ENCODE measurements at places on chromosomes 2 and 18. TPM values are rescaled to one million over a fixed set of nuclear protein-coding genes. Genes with fewer than 3 reads are reported as not detected.

DNA sequence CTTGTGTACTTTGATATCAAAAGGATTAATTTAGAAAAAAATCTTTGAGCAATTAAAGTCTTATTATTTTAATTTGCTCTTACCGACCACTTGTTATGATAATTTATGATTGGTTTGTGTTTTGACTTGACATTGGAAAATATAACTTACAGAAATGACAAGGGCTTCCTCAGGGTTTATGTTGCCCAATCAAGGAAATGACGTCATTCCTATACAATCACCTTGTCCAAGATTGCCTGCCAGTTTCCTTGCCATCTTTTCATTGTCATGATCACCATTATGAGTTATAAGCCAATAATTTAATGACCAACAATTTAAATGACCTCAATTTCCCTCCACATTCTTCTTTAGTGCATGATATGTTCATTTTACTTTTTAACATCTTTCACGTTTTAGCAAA, 351.8 kb upstream of the TMEFF2 start:
- DNase-seq, result no peak

- no peak for DNase-seq
These were observed 11.6 kb upstream of the OLA1 start for GRCh38 chr2:174259981-174260380.

DNA sequence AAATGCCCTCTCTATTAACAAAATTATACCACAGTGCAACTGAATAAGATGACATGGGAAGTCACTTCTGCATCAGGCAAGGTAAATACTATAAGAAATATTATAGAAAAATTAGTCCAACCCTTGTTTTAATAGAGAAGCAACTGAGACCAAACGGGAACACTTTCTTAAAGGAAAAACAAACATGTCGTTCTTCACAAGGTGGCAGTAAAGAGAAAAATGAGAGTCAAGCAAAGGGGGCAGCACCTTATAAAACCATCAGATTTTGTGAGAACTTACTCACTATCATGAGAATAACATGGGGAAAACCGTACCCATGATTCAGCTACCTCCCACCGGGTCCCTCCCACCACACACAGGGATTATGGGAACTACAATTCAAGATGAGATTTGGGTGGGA, 481.7 kb upstream of the CRIM1 start:
- DNase-seq, result no peak

- DNase-seq, result no peak
These were observed 564 bp upstream of the TTR start for GRCh38 chr18:31591113-31591512.

DNA sequence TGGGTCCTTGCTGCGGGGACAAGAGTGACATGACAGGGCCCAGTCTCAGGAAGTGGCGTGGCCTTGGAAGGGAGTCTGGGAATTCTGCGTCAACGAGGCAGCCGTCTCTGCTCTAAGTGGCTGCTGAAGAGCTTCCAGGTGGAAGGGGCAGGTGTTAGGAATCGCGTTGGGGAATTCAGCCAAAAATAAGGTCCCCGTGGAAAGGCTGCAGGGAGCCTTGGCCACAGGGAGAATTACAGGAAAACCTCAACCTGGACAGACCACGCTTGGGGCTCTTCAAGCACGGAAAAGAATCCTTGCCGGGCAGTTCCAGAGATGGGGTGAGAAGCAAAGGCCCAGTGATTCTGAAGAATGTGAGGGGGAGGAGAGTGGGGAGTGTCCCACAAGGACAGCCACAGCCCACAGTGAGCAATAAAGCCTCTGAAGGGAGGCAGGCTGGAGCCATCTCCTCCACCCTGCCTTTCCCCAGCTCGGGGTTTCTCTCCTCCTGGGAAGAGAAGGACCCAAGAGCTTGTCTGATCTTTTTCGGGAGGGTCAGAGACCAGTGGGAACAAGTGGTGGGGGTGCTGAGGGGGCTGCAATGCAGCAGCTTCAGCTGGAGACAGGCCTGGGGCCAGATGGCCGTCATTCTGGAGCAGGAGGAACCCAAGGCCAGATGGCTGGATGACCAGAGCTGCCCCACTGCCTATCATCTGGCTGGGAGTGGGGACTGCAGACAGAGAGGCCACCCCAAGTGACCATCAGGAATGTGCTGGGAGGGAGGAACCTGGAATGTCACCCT, 106.4 kb upstream of the SMAD2 start:
- no peak for DNase-seq

DNA sequence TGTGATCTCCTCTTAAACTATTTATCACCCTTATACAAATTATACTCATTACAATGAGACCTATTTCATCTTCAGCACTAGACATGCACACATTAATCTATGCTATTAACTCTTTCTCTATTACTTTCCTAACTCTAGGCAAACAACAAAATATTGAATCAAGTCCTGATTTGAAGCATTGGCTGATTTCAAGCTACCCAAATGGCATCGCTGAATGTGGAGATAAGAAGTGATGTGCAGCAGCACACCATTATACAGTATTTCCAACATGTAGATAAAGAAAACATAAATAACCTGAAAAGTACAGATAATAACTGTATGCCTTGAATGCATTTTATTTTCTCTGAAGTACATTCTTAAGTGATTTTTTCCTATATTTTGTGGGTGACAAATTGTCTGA, 268.6 kb upstream of the GULP1 start:
- DNase-seq, result no peak

GRCh38 chr2:130352237-130352636, 3.6 kb upstream of the PTPN18 start:
- DNase-seq, result no peak

DNA sequence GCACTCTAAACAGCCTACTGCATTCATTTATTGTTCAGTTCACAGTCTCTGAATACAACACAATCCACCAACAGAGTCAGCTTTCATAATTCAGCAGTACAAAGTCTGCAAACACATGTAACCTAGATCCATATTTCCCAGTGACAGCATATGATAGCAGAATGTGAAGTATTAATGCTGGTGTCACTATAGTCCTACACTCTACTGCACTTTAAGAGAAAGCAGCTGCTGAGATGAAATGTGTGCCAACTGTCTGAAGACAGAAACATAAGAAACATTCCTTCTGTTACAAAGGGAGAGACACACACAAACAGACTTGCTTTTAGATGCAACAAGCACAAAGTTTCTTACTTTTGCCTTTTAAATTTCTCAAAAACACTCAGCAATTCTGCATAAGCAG, 441.8 kb downstream of the ZEB2 start:
- no peak for DNase-seq

- DNase-seq, result no peak
These were observed 26.6 kb upstream of the SLC14A2 start for GRCh38 chr18:45588376-45589355.

GRCh38 chr2:84495539-84496146, 20.7 kb upstream of the DNAH6 start:
- peak; percentile 50 for DNase-seq

GRCh38 chr2:121294881-121295840, 10.2 kb upstream of the TFCP2L1 start:
- DNase-seq, result no peak

DNA sequence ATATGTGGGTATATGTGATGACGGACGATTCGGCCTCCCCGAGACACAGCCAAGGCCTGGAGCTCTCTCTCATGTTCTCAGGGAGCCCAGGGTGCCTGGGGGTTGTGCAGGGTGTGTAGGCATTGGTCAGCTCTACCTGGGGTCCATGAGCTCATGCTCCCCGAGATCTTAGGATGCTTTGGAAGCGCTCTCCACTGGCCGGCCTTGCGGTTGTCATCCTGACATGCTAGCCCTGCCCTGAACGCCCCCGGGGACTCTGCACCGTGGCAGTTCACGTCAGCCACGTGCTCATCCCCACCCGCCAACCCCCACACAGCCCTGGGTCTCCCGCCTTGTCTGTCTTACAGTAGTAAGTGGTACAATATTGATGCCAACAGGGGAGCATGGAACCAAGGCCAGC, 67.8 kb downstream of the RTP5 start:
- DNase-seq, result no peak

DNA sequence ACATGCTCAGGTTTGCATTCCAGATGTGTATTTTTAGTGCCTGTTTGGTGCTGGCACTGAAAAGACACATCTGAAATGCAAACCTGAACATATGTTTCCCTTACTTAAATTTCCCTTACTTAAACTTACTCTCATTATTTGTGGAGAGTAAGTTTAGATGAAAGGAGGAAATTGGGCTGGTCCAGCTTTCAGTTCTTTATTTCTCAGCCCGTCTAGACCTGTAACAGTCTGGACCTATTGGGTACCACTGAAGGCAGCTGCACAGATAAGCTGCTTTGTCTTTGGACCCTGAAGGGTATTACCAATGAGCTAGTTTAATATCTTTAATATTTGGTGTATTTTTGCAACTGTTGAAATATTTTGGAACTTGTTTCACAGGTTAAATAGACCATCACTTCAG, 17.0 kb upstream of the DSG3 start:
- no peak for DNase-seq

GRCh38 chr2:1755436-1756191, 11.3 kb upstream of the PXDN start:
- DNase-seq, result no peak

GRCh38 chr18:35933982-35934381, 38.5 kb upstream of the RMP24 start:
- no peak for DNase-seq

DNA sequence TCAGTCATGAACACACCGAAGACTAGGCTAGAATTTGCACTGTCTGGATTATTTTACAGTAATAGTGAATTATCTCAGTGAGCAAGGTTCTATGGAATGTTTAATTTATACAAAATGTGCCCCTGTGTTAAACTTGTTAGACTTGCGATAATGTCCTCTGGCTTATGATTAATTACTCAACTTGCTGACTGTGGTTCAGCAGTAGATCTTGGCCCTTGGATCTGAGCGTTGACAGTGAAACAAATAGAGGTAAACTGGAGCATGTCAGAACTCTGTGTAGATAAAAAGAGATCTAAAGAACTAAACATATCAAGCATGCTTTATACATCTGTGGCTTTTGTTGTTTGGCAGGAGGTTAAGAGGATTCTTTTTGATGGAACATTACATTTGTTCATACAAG, 407.6 kb downstream of the DSEL start:
- no peak for DNase-seq

DNA sequence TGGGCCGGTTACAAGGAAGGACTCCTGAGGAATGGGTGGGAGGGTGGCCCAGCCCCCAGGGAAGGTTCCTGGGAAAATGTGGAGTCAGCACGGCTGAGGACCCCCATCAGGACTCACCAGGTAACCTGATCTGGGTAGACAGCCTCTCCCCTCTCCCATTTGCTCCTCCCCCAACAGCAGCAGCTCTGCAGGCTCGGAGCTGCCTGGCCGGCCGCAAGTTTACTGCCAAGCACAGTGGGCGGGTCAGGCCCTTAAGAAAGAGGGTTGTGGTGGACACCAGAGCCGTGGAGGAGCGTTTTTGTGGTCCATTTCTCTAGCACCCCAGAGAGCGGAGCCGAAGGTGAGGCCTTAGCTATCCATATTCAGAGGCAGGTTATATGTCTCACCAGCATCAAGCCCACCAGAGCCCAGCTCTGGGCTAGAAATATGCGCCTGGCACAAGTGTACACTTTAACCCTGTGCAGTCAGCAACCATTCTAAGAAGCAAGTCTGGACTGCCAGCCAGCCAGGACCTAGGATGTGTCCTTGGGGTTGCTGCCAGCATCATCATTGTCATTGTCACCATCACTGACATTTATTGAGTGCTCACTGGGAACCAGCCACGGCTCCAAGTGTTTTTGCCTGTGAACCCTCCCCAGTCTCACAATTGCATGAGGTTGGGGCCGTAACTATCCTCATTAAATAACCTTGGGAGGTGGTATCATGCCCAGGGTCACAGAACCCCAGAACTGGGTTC, 190.1 kb downstream of the KLHL29 start:
- DNase-seq, result no peak

- DNase-seq, result peak; percentile 85
These were observed 67.4 kb downstream of the STEAP3 start for GRCh38 chr2:119290859-119291587.

The CFC1 gene
- 1.3 TPM for total RNA-seq

The MERTK gene
- 6.4 TPM for total RNA-seq

The CNDP1 gene
- total RNA-seq, result 0.36 TPM

The CNGA3 gene
- total RNA-seq, result 3.0 TPM

The AGXT gene
- not detected for total RNA-seq

The CTAGE1 gene
- not detected for total RNA-seq

The ABHD1 gene
- total RNA-seq, result 0.54 TPM

The LRRC30 gene
- total RNA-seq, result not detected

The LOXHD1 gene
- 0.18 TPM for total RNA-seq

The PLGLB2 gene
- total RNA-seq, result 7.3 TPM

The XIRP2 gene
- 0.45 TPM for total RNA-seq

The LINC00305 gene
- total RNA-seq, result not detected

The BOLL gene
- not detected for total RNA-seq
